ENCODE measurements at places on chromosomes 4 and X.
A peak's percentile ranks its signal among the peaks of the same experiment; 100 is the strongest.

DNA sequence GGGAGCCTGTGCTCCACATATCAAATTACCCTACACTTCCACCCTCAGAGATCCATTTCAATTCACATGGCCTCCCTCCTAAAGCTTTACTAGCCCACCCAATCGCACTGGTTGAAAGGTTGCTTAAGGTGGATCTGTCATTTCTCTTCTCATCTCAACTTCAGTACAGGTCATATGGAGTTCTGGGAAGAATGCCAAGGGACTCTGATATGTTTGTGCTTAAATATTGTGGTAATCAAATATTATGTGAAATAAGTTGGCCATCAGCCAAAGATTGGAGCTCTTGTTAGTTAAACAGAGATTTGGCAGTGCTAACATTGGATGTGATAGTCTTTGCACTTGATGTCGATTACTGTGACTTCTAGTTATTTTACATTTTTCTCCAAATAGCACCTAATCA lies 20.5 kb downstream of the SEPTIN6 start:
- DNase-seq = no peak

GRCh38 chrX:17768997-17769396 lies 31.7 kb downstream of the SCML1 start:
- DNase-seq = no peak

DNA sequence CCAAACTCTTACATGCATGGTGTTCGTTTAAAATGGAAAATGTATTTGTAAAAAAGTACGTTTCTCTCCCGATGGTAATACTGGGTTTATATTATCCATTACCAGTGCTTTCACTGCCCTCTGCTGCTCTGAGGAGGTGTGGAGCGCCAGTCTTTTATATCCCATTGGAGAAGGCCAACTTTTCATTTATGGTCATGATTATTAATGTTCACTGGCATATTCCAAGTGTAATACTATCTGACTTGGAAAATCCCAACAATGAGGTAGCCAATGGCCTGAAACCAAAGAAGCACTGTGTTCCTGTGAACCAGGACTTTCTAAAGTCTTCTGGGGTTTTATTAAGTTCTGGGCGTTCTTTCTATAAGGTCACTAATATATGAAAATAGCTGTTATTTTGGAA lies 80.7 kb downstream of the SYNPO2 start:
- peak; percentile 82 for DNase-seq

- no peak for DNase-seq
Observed at GRCh38 chr4:29734343-29735213, 985.6 kb upstream of the PCDH7 start.

DNA sequence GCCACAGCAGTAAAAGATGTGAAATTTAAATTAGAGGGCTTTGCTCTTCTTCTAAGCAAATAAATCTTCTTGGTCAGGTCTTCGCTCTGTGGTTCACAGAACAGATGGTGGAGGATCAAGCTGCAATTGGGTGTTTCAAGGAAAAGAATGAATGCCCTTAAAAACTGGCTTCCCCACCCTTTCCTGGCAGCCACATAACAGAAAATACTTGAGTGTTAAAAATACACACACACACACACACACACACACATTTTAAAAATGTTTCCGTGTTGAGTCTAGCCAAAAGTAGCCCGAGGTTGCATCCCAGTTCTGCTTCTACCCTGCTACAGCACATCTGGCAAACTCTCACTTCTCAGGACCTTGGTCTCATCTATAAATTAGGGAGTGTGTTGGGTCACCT lies 56.7 kb upstream of the FGFBP2 start:
- peak; percentile 8 for DNase-seq

DNA sequence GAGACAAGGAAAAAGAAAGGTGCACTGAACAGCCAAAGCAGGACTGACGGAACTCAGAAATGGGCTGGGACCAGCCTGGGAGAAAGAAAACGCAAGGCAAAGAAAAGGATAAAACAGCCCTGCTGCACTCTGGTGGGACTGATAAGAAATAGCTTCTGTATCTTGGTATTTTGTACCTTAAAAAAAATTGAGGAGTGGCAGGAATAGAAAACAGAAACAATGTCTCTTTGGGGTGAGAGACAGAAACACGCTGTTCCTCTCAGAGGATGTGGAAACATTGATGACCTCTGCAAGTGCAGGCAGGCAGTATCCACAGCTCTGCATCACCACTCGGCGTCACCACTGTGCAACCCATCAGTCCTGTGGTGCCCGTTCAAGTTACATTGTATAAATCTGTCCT lies 152.5 kb upstream of the SPRY1 start:
- DNase-seq = no peak

- DNase-seq = no peak
Observed at GRCh38 chrX:1589356-1590130, 1.9 kb upstream of the AKAP17A start.

DNA sequence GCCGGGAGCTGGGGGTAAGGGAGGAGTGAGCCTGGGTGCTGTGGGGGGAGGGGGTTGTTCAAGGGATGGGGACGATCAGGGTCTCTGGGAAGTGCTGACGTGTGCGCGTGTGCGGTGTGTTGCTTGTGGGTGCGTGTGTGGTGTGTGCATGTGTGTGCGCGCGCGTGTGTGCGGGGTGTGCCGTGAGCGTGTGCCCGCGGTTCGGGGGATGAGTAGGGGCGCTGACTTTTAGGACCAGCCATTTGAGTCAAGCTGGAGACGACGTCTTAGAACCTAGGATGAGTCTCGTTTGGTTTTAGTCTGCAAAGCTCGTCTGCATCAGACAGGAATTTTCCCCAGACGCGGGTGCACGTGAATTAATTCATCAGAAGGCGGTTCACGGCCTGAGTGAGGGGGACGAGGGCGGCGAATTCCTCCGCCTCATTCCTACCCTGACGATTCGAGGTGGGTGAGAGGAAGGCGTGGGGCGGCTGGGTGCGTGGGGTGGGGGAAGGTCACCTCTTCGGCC lies 950 bp upstream of the TMEM271 start:
- no peak for DNase-seq

DNA sequence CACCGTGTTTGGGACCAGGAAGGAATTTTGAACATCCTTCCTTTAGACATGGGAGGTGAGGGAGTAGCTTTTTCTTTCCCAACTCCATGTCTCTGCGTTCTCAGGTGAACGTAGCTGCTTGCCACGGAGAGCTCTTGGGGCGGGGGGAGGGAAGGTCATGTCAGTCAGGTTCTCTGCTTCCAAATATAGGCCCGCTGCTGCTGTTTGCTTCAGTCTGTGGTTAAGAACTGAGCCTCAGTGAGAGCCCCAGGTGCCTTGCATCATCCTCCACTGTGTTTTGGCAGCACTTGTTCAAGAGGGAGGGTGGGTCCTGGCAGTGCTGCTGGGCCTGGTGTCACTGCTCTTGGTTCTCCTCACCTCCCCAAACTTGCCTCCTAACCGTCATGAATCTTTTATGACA lies 46.5 kb downstream of the HADH start:
- DNase-seq = no peak

- DNase-seq = no peak
Observed at GRCh38 chr4:93810340-93810992, 18.1 kb upstream of the ATOH1 start.

DNA sequence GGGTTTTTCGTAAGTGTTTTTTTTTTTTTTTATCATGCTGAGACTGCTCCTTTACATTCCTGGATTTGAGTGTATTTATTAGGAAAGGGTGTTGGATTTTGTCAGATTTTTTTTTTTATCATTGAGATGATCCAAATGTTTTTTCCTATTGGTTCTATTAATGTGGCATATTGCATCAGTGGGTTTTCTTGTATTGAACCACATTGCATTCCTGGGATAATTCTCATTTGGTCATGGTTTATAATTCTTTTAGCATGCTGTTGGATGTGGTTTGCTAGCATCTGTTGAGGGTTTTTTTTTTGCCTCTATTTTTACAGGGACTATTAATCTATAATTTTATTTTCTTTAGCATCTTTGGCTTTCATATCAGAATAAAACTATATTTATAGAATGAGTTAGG lies 28.8 kb downstream of the COL4A5 start:
- DNase-seq = peak; percentile 79

DNA sequence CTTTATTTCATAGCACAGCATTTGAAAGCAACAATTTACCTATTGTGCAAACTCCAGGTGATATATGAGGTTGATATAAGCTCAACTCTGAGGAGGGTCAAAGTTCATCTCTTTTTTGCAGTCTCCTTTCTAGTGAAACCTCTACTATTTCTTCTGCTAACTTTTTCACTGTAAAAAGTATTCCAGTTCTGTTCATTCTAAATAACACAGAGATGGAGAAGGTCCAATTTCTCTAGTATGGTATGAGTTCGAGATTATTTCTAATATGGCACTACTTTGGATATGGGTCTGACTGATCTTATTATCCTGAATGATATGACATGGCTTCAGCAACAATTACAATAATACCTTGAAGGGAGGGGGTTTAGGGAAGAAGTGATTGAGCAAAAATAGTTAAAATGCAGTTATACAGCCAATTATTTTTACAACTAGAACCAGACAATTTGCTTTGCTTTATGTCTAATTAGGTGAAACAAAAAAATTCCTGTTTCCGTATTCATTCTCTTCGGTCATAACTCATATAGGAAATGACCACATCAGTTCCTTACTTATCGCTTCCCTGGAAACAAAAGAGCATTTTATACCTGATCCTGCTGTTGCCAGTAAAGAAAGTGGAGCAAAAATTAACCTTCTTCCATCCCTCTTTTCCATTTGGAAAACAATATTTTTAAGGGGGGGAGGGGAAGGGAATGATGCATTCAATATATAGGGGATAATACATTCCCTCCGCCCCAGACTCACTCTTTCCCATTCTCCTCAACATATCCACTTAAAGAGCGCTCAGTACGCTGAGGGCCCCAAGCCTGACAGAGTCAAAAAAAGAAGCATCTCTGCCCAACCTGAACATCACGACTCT lies 1.0 kb downstream of the TBC1D9 start:
- no peak for DNase-seq

- no peak for DNase-seq
Observed at GRCh38 chr4:88159229-88159725, 838 bp upstream of the ABCG2 start.
